ENCODE measurements at places on chromosomes 16 and 17.

DNA sequence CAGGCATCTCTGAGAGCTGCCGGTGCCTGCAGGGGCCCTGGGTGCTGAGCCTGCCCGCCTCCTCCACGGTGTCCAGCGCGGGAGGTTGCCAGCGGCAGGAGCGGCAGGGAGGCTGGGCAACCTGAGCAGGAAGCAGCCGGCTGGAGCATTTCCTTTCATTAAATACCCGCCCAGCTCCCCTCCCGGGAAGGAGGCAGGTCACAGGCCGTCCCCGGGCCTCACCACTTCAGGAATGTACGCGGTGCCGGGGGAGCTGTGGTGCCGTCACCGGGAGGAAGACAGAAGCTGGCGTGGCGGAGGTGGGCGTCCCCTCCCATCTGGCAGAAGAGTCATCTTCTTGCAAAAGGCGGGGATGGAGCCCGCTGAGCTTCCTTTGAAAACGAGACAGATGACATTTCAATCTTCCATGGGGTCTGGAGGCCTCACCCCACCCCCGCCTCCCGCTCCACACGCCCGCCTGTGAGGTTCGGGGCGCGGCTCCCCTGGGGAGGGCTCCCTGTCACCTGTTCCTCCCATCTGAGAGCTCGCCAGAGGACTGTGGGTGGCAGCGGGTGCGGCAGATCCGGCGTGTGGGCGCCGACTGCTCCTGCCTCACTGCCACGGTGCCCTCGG is 16.0 kb downstream of the SOX8 start:
- DNase-seq = peak; percentile 19

- DNase-seq = no peak
These were observed 106.7 kb upstream of the SDK2 start for GRCh38 chr17:73750975-73751374.

GRCh38 chr17:27906623-27907022 is 13.5 kb upstream of the LYRM9 start:
- no peak for DNase-seq

GRCh38 chr17:77853191-77853977 is 105.1 kb upstream of the TNRC6C start:
- no peak for DNase-seq

DNA sequence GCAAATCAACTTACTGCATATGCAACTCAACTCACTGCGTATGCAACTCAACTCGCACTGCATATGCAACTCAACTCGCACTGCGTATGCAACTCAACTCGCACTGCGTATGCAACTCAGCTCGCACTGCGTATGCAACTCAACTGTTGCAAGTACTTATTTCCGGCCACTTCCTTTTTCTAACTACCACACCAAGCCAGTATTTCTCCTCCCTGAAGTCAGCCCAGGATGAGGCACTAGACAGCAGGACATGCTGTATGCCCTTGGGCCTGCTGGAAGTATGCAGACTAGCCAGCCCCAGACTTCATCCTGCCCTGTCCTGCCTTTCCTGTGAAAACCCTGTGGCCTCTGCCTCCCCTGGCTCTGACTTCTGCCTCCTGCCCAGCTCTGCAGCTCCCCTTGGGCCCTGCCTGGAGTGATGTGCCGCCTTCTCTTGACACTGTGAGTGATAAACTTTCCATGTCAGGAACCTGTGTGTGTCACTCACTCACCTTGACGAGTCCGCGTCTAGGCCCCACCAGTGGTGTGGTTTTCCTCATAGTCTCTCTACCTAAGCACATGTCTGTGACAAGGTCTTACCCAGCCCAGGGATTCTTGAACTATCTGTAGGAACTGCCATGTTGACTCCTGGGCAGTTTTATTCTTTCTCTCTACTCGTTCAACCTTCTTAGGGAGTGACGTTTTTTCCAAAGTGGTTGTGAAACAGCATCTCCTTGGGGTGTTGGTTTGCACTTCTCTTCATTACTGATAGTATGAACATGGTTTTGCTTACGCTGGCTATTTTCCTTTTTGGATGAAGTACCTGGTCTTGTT is 16.4 kb downstream of the ZNF778 start:
- DNase-seq = no peak

DNA sequence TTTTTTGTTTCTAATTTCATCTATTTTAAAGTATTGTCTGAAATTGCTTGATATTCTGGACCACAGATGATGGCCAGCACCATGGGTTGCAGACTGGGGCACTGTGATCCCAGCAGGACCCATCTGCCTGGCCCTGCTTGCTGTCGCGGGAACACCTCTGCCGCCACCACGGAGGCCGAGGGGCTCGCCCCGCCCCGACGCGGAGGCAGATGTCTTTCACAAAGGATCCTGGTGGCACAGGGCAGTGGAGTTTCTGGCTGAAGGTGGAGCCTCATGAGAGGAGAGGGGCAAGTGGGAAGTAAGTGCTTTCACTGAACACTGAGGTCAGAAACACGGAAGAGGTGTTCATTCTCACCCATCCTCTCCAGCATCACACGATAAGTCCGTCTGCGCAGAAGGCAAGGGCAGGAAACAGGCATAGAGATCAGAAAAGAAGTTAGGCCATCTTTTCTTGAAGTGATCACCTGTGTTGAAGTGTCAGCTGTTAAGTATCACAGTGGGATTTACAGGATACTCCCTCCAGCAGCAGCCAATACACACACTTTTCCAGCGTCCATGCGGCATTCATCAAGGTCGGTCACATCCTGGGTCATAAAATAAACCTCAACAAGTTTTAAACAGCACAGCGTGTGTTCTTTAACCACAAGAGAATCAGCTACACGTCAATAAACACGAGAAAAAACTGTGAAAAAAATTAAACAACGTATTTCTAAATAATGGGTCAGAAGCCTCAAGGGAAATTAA is 194.5 kb downstream of the RPTOR start:
- no peak for DNase-seq

DNA sequence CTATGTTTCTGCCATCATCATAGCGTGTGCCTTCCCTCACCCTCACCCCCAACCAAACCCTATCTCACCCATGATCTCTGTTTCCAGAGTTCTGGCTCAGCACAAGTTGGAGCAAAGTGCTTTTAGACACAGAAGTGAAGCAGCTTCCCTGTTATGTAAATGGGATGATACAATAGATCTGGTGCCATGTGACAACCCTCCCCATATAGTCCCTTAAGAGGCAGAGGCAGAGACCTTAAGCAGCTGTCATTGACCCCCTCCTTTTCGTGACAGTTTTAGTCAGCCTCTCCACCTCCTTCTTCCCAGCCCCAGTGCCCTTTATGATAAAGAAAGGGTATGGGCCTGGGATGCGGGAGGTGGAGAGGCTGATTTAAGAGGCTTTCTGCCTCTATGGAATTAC is 40.3 kb upstream of the MED13 start:
- no peak for DNase-seq

DNA sequence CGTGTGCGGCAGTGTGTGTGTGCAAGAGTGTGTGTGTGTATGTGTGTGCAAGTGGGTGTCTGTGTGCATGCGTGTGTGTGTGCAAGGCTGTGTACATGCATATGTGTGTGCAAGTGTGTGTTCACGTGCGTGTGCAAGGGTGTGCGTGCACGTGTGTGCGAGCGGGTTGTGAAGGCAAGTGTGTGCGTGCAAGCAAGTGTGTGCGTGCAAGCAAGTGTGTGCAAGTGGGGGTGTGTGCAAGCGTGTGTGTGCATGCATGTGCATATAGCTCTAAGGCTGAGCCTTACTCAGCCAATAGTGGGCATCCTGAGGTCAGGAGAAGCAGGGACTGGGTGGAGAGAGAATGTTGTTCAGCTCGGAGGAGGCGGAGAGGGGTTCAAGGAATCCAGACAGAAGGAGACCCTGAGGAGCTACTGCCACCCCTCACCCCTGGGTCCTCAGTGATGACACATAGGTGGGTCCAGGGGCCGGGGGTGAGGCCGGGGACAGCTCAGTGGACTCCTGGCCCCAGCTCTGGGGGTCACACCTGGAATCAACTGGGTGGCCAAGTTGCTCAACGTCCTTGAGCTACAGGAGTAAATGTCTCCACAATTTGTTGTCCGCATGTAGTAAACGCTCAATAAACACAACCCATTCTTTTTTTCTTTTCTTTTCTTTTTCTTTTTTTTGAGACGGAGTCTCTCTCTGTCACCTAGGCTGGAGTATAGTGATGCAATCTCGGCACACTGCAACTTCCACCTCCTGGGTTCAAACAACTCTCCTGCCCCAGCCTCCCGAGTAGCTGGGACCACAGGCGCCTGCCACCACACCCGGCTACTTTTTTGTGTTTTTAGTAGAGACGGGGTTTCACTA is 1.8 kb downstream of the PRR29 start:
- DNase-seq = no peak

DNA sequence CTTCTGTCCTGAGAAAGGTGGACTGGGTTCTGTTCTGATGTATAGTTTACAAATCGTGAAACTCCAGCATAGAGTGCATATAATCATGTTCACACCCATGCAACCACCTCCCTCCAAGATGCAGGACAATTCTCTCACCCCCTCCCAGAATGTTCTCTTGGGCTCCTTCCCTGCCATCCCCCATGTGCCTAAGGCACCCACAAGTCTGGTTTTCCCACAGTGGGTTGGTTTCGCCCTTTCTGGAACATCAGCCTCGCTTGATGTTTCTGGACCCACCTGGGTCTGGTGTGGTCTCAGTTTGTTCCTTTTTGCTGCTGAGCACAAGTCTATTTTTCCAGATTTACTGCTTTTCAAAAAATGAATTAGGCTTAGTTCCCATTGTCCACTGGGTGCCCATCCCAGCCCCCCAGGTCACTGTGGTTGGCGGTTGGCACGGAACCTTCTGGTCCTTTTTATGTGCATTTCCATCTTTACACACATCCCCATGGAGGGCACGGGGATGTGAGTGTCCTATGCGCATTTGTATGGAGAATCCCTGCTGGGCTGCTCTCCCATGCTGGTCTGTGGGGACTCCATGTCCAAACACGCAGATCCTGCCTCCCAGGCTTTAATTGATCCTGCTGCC is 19.0 kb downstream of the MAP2K3 start:
- no peak for DNase-seq

DNA sequence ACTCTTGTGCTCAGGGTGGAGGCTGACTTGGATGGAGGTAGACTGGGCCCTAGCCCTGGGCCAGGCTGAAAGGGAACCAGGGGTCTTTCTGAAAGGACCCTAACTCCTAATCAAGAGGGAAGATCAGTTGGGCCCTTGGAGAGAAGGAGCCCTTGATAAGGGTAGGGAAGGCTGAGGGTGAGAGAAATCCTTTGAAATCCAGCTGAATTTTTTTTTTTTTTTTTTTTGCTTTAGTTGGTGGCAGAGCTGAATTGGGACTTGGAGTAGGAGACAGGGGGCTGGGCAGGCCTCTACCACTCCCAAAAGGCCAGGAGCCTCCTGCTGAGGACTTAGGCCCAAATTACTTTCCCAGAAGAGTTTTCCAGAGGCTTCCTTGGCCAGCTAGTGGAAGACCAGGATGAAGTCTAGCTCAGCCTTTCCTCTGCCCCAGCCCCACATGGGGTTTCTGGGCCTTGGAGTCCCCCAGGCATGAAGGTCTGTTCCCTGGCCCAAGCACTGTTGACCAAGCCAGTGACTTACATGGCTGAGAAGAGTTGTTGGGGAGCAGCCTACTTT is 643 bp upstream of the HOXB3 start:
- no peak for DNase-seq

- DNase-seq = peak; percentile 74
These were observed 2.9 kb downstream of the GSE1 start for GRCh38 chr16:85615852-85616606.

- no peak for DNase-seq
These were observed 3.8 kb downstream of the ERCC4 start for GRCh38 chr16:13923703-13924298.

GRCh38 chr17:32124985-32125847 is 17.1 kb upstream of the RHOT1 start:
- DNase-seq = no peak

DNA sequence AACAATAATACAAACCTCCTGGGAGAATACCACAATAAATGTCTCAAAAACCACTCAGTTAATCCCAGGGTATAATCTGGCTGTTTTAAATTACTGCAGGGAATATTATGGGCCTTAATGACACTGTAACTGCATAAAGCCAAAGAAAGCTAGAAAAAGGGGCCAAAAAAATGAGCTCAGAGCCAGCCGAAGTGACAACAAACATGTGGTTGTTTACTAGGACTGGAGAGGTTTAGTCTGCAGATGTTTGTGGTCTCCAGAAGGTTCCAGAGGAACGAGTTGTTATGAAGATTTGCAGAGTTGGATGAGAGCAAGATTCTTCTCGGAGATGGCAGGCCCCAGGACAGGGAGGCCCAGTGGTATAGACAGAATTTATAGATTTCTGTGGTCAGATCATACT is 97.1 kb upstream of the AKTIP start:
- DNase-seq = no peak

GRCh38 chr17:15238676-15239422 is 26.3 kb downstream of the PMP22 start:
- DNase-seq = no peak

DNA sequence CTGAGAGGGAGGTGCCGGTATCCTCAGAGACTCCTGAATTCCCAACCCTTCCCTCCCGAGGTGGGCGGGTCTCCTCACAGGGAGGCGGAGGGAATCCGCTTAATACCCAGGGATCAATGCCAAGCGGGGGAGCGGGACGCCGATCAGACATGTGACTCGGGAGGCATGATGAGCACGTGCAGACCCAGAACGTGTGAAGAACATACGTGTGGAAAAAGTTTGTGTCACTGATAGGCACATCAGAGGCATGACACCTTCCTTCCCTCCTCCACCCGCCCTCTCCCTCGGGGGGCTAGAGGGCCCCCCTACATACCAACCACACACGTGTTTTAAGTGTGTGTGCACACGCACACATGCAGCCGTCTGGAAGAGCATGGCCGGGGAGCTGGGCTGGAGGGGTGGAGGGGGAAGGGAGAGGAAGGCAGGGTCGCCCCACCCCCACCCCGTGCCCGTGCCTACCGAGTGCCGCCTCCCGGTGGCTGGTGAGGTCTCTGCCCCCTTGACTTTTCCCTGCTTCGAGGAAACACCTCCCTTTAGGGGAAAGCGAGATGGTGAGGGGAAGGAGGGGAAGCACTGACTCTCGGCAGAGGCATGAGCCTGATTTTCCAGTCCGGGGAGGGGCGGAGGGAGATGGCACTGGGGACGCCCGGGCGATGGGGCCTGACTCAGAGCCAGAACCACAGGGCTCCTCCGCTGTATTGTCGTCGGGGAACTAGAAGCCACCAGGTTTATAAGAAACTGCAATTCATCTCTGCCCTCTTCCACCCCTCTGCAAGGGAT is 12.1 kb upstream of the TBX21 start:
- DNase-seq = peak; percentile 9
